SW 1271 (cell line): ENCODE measurements at places on chromosomes 6 and 20.
A peak's percentile ranks its signal among the peaks of the same experiment; 100 is the strongest.

- DNase-seq: no peak
Observed at GRCh38 chr20:20837574-20838021, 125.2 kb upstream of the RALGAPA2 start.

- peak; percentile 44 for DNase-seq
Observed at GRCh38 chr20:60381643-60382400, 423.6 kb downstream of the CDH26 start.

GRCh38 chr6:42173101-42173500 lies at the start of gene GUCA1A:
Gene GUCA1A, plus strand, starts transcription at chr6:42173364. Its CDS starts 250 bp downstream, at chr6:42173614.
- DNase-seq: no peak

DNA sequence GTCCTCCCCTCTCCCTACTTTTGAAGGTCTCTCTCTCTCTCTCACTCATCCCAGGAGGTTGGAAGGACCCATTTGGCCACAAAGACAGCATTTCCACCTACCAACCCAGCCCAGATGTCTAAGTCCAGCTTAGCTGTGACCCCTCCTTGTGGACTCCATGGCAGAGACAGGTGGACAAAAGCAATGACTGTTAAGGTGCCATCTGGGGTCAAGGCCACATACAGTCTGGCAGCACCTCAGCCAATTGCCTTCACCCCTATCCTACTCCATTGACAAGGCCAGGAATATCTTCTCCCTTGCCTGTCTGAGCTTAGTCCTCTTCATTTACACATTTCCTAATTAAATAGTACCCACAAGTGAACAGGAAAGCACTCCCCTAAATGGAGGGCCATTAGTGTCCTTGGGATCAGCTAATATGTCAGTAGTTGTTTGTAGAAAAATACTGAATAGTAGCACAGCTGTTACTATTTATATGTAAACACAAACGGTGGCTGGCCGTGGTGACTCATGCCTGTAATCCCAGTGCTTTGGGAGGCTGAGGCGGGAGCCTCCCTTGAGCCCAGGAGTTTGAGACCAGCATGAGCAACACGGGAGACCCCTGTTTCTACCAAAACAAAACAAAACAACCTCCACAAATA lies 28.8 kb downstream of the GCM1 start:
- DNase-seq: no peak

DNA sequence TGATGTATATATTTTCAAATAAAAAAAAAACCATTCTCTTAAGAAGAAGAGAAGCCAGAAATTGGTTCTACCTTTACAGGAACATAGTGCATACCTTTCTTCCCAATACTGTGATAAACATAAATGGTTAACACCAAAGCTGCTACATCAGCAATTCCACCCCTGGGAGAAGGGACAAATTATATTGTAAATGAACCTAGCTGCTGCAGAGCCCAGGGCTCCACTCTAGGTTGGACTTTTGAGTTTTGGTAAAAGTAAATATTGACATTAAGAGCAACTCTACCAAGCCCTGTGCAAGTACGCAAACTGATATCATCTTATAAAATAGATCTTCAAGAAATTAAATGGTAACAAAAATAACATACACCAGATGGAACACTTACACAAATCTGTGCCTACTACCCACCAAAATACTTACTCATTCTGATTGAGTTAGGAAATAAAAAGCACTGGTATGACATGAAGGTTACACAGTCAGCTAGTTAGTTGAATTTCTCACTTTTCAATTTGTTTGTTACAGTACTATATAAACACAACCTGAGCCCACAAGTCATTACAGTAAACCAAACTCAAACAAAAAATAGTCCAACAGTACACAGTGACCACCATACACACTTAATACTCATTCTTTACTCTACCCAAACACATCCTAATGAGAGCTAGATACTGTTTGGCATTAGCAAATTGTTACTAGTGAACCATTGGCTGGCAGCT lies 223.3 kb upstream of the HEY2 start:
- DNase-seq: no peak

- no peak for DNase-seq
Observed at GRCh38 chr6:138656364-138657064, 117.1 kb upstream of the CCDC28A start.

GRCh38 chr6:150734235-150734634 lies 131.3 kb upstream of the MTHFD1L start:
- no peak for DNase-seq

DNA sequence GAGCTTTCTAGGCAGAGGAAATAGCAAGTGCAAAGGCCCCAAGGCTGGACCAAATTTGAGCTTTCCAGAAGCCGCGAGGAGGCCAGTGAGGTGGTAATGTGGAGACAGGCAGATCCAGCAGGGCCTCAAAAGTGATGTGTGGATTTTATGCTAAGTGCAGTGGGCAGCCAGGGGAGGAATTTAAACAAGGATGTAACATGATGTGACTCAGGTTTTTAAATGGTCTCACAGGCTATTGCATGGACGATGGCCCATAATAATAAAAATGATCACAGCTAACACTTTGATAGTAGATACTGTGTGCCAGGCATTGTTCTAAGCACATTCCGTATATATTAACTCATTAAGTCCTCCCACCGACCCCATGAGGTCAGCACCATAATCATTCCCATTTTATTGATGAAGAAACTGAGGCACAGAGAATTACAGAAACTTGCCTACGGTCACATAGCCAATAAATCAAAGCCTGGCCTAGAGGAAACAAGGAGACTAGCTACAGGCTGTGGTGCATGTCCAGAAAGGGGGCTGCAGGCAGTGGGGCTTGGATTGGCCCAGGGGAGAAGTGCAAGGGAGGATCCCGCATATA lies 18.0 kb upstream of the PREX1 start:
- DNase-seq: no peak

DNA sequence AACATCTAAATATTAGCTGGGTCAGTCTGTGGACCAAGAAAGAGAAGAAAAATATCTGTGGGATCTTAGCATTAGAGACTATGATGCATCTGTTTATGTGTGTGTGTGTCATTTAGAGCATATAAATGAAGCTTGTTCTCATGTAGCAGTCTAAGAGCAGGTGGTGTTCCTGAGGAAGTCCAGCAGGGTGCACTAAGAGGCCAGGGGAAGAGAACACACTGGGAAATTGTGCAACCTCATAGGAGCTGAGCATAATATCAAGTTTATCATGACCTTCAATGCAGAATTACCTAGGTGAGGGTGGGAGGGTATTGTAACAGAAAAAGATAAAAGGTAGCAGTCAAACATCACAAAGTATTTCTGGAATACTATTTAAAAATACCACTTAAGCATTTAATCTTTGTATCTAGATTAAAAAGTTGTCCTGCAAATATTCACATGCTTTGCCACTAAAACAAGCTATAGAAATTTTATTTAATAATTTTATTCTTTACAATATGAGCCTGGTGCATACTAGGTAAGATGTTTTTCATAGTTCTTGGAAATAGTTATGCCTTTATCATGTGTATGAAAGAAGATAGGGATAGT lies 80.5 kb downstream of the SMPDL3A start:
- no peak for DNase-seq

- DNase-seq: no peak
Observed at GRCh38 chr6:4728436-4728769, 47.8 kb upstream of the CDYL start.

GRCh38 chr6:108476847-108477430 lies 83.8 kb upstream of the FOXO3 start:
- DNase-seq: no peak

GRCh38 chr6:20830576-20830975 lies 296.3 kb downstream of the CDKAL1 start:
- no peak for DNase-seq

DNA sequence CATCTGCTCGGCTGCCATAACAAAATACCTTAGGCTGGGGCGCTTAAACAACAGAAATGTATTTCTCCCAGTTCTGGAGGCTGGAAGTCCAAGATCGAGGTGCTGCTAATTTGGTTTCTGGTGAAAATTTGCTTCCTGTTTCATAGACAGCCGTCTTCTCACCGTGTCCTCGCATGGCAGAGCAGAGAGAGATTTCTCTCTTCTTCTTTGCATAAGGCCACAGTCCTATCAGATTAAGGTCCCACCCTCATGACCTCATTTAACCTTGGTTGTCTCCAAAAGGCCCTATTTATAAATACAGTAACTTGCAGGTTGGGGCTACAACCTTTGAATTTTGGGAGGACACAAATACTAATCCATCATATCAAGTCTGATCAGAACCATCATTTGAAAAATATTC lies 544.3 kb downstream of the KIF16B start:
- DNase-seq: no peak

- DNase-seq: no peak
Observed at GRCh38 chr6:157035546-157035945, 258.4 kb downstream of the ARID1B start.

GRCh38 chr6:166420351-166420750 lies 37.6 kb upstream of the MPC1 start:
- DNase-seq: no peak

GRCh38 chr20:3646067-3646440 lies 17.1 kb downstream of the GFRA4 start:
- no peak for DNase-seq

DNA sequence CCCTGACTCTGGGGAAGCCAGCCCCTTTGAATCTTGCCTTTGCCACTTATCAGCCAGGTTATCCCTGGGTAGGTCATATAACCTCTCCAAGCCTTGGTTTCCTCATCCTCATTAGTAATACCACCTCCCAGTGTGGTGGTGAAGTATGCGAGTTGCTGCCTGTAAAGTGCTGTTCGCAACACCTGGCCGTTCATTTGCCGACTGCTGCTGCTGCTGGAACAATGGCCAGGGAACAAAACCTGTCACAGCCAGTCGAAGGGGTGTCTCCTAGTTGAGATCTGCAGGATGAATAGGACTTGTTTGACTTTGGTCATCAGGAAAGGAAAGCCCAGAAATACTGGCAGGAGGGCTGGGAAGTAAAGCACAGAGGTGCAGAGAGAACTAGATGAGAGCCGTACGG lies 6.1 kb downstream of the MANBAL start:
- no peak for DNase-seq

DNA sequence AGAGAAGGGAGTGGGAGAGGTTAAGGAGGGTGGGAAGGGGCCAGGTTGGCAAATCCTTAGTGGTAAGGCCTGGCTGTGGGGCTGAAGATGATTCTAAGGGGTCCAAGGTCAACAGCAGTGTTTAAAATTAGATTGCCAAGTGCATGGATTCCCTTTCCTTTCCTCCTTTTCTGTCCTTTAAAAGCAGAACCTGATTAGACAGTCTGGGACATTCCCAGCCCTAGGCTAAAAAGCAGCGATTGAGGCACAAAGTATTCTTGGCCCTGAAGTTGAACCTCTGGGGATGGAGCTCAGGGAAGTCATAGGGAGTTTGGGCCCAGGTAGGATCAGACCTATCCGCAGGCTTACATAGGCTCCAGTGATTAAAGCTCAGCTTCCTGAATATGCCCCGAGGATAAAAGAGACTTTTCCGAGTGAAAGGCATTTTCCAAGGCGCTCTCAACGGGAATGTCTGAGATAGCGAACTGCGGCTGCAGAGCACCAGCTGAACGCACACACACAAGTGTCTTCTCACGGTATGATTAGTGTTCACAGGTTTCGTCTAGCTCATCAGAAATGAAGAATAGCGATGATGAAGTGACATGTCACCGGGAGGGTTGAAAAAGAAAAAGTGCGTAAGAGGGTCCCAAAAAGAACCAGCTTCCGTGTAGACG lies 787 bp upstream of the CARMIL1 start:
- no peak for DNase-seq

DNA sequence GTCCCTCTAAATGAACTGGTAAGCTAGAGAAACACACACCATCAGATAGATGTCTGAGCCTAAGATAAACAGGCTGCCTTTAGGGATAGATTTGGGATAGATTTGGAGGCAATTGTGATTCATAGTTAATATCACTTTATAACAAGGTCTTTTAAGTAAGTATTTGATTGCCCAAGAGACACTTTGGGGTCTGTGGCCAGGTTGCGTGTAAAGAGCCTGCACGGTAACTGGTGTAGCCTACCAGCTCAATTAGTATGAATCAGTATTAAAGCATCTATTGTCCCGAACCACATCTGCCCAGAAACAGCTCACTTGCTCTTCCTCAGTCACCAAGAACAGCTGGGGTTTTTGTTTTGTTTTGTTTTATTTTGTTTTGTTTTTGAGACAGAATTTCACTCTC lies 193.3 kb downstream of the SASH1 start:
- no peak for DNase-seq

- no peak for DNase-seq
Observed at GRCh38 chr6:115899730-115900282, 160.9 kb downstream of the FRK start.

DNA sequence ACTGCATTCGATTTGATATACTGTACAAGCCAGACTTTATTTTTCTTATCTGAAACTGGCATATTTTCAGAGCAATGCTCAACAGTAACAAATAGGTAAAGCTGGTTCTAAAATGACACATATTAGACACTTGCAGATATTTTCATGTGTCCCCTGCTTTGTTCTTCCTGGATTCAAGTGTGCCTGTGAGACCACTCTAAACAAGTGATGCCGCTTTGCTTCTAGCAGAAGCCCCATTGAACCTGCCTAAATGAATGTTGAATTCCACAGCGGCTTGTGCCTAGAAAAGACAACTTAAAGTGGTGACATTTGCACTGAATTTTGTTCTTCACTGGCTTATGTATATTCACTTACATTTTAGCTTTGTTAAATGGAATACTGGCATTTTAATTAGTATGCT lies 115.7 kb downstream of the AKAP7 start:
- DNase-seq: no peak

GRCh38 chr6:140846503-140847261 lies 1286.0 kb upstream of the GJE1 start:
- DNase-seq: no peak

DNA sequence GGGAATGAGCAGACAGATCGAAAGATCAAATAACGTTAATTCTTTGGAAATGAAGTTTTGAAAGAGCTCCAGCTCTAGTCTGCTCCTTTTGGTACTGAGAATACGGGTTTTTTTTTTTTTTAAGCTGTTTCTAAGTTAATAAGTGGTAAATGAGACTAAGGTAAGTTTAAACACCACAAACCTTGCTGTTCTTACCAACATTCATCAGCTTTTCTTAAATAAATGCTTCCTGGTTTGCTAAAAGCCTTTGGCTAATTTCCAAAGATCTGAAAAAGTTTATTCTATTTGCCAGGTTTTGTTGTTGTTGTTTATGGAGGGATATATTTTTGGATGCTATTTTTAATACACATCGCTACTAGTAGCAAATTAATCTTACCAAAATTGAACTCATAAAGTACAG lies 55.1 kb upstream of the STXBP5 start:
- DNase-seq: no peak

DNA sequence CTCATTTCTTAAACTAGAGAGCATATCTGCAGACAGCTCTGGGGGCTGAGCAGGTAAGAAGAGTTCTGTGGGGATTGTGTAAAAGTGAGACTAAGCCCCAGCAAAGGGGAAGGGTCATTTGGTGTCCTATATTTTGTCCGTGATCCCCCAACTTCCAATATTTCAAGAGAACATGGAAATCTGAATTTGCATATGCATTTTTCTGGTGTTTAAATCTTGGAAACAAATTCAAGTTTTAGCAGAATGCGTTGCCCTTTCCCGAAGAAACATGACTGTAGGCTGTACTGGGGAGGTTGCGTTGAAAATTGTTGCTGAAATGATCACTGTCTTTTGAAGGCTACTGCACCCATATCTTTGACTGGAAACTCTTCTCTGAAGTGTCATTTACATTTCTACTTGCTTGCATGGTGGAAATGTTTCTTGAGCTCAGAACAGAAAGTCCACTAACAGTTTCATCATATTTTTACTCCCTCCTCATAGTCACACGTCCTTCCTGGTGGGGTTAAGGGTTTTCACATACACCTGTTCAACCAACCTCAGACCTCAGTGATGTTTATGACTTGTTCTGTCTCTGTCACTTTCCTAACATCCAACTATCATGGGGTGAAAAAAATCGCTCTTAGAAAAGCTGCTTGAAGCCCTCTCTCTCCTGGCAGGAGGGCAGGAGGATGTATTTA lies 140.3 kb downstream of the BCAS1 start:
- DNase-seq: no peak
